ENCODE measurements at places on chromosomes 13 and 19.
A peak's percentile ranks its signal among the peaks of the same experiment; 100 is the strongest.

- DNase-seq = no peak
Observed at GRCh38 chr13:46850214-46850613, 46.6 kb downstream of the HTR2A start.

GRCh38 chr19:58054901-58055874 is 3.9 kb upstream of the ZNF135 start:
- peak; percentile 68 for DNase-seq

GRCh38 chr13:40992678-40993518 is 26.2 kb downstream of the ELF1 start:
- no peak for DNase-seq

DNA sequence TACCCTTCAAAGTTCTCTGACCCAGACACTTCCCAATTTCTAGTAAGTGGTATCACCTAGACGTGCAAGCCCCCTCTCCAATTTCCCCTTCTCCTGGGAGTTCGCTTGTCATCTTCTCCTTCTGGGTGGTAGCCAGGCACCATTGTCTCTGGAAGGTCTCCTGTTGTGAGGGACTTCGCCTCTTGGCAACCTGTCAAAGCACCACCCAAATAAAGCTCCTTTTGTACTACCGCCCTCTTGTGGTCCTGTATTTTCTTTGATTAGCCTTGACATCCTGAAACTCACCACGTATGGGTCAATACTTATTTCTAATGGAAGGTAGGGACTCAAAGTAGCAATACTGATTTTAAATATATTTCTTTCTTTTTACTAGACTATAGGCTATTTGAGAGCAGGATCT is 8.2 kb downstream of the GPC5 start:
- DNase-seq = peak; percentile 13

GRCh38 chr13:57933606-57934005 is 302.1 kb downstream of the PCDH17 start:
- DNase-seq = no peak

DNA sequence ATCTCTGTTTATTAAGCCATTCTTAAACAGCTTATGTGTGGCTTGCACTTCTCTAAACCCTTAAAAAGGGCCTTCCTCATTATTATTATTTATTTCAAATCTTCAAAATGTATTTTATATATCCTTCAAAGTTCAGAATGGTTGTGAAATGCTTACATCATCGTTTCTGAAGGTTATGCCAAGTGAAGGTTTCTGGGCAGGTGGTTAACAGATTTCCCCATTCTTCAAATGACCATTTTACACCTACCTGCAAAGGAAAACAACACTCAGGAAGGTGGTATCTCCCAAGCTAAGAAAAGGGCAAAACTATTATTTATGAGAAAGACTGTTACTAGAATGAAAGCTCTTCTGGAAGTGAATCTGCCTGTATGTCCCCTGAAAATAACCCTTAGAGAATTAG is 191.6 kb downstream of the SHISA2 start:
- no peak for DNase-seq

DNA sequence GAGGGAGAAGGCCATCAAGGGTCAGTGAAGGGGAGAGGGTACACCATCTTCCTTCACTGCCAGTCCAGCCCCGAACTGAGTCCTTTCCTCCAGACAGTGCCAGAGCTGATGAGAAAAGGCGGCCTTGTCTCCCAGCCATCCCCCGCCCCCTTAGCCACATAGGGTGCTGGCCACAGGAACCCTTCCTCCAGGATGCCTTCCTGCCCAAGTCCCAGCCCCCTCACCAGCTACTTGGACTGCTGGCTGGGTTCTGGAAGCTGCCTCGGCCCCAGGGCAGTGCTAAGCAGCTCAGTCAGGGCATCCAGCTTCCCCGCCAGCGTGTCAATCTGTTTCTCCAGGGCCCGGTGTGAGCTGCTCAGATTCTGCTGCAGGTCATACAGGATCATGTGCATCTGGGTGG is 12.6 kb upstream of the SMG9 start:
- DNase-seq = no peak

DNA sequence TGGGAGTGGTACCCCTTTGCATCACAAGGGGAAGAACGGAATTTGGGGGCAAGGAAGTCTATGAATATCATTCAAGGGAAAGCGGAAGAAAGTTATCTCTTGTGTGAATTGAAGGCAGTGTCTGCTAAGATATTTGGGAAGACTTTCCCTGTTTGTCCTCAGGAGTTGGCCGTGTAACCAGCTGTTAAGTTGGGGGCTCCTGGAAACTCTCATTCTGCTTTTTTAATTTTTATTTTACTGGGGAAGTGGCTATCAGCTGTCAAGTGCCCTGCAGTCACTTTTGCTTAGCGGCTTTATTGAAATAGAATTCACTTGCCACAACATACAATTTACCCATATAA is 2.9 kb downstream of the UPF1 start:
- no peak for DNase-seq

DNA sequence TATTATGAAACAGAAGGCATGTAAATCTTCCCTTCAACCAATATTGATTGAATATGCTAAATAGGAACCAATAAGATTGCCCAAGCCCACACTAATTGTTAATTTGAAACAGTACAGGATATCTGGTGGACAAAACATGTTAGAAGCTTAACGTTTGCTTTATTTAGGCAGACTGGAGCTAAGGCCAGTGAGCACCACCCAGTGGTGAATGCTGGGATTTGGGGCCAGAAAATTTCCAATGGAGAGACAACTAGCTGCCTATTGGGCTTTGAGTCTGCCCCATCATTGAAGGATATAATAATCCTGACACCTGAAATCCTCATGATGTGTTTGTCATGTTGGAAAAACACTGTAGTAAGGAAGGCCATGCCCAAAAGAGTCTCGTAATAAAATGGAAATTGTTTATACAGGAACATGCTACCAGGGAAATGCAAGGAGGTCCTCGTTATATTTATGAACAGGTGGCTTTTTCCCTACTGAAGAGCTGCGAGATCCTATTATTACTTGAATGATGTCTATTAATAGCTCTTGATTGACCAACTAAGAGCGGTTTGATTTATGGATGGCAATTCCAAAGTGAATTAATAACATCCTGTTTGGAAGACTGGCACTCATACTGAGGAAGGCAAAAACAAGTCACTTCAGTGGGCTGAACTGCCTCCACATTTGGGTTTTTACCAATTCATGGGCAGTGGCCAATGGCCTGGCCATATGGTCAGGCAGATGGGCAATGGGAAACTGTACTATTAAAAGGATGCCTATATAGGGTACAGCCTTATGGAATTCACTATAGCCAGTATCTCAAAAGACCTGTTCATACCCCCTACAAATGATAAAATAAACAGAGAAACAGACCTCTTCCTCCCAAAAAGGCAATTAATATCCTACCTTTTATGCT is 8.7 kb downstream of the SIGLECL1 start:
- no peak for DNase-seq

DNA sequence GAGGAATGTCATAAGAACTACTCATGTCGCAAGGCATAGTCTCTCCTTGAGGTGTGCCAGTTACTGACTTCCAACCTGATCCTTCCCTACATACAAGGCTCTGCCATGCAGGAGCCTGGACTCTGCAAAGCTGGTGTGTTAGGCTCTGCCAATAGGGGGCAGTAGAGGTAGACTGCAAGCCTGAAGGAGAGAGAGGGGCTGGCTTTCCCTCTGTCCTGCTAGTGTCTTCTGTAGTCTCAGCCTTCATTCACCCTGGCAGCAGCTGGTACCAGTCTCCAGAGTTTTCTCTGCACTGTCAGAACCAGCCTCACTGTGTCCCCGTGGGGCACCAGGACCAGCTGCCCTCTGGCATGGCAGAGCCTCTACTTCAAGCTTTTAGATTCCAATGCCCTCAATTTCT is 14.5 kb downstream of the SHISA2 start:
- no peak for DNase-seq

DNA sequence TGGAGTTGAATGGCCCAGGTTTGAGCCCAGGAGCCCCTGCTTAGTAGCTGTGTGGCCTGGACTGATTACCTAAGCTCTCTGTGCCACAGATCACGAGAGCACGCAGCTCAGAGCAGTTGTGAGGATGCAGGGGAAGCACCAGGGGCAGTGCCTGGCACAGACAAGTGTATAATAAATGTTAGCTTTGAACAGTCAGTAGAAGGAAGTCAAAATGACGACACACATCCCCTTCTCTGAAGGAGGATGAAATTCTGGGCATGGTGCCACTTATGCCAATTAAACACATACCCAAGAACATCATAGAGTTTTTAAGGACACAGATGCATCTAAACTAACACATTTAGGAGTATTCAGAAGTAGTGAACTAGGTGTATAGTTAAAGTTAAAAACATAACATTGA is 24.9 kb upstream of the SIGLEC11 start:
- DNase-seq = no peak

- no peak for DNase-seq
Observed at GRCh38 chr19:49212016-49212701, 54.6 kb downstream of the TRPM4 start.

- no peak for DNase-seq
Observed at GRCh38 chr19:41528106-41528505, 47.9 kb upstream of the CEACAM21 start.

GRCh38 chr13:42804244-42804874 is 23.0 kb downstream of the FAM216B start:
- DNase-seq = no peak

DNA sequence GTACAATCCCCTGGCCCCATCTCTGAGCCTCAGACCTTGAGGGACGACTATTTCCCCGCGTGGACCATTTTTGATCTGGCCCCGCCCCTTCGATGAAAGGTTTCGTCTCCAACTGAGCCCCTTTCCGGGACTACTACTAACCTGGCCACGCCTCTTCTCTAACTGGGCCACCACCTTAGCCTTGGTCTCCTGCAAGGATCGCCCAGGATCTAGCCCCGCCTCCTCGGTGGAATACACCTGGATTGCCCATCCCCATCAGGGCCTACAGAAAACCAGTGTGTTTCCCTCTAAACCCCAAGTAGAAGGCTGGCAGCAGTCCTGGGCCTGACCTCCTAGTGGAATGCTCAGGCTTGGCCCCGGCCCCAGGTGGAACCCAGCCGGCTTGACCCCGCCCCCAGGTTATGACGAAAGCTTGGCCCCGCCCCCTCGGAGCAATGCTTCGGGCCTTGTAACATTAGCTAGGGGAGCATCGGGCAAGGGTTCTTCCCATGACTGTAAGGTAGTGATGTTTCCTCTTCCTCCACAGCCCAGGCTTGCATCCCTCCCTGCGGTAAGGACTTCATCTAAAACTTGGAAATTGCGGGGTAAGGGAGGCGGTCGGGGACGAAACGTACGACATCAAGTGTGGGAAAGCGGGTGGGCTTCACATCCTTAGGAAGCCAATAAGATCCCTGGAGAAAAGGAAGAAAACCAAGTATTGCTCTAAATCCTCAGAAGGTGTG is 9.1 kb downstream of the SPACA6 start:
- peak; percentile 88 for DNase-seq

GRCh38 chr13:46475541-46475991 is 77.4 kb upstream of the LRCH1 start:
- DNase-seq = no peak

DNA sequence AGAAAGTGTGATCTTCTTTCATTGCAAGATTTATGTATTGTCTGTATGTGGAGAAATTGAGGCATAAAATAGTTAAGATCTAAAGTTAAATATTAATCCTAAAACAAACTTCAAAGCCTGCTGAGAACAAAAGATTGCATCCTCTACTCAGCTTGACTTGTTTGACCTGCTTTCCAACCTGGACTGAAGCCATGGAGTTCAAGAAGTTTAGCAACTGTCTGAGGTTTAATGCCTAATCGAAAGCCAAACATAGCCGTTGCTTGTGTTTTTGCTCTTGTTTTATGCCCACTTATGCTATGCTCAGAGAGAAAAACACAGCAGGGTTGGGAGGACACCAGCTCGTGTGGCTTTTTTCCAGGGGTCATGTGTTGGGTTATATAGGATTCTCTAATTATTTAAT is 135.6 kb downstream of the NUFIP1 start:
- no peak for DNase-seq

DNA sequence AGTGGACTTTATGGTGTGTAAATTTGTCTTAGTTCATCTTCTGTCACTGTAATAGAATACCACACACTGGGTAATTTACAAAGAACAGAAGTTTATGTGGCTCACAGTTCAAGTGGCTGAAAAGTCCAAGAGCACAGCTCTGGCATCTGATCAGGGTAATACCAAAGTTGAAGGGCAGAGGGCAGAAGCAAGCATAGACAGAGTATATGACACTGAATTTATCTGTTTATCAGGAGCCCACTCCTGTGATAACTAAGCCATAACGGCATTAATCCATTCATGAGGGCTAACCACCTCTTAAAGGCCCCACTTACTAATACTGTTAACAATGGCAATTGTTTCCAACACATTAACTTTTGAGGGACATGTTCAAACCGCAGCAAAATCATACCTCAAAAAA is 4.0 kb upstream of the RFXAP start:
- no peak for DNase-seq

Measured in left ventricle myocardium superior (tissue), 1 donor.